Right atrium auricular region (tissue), 2 donors: ENCODE measurements at places on chromosomes 1 and 21. TPM values are rescaled to one million over a fixed set of nuclear protein-coding genes. Genes with fewer than 3 reads are reported as not detected.
A peak's percentile ranks its signal among the peaks of the same experiment; 100 is the strongest.

DNA sequence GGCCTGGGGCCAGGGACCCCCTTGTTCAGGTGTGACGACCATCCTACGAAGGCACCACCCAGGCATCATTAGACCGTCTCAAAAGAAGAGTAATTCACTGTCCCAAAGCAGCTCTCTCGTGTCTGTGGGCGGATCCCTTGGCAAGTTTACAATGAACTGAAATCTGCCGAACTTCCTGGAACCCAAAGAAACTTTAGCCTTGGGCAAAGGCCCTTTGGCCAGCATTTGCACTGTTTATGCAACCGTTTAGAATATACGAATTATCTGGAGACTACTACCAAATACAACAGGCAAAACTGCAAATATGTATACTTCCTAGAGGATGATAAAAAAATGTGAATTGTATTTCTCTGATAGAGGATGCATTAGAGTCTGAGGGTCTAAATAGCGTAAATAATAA, 1.4 kb upstream of the SOD1 start:
- no peak for DNase-seq

GRCh38 chr1:226732856-226733291, 6.2 kb downstream of the ITPKB start:
- no peak for DNase-seq

- no peak for DNase-seq
Observed at GRCh38 chr1:23211955-23212354, 5.3 kb downstream of the HTR1D start.

TBX19 gene
- total RNA-seq = 0.63 TPM

GRCh38 chr1:39799770-39800470, 11.3 kb upstream of the BMP8B start:
- DNase-seq = peak; percentile 62

- no peak for DNase-seq
Observed at GRCh38 chr21:42411197-42411869, 7.6 kb downstream of the UBASH3A start.

FAM43B gene
- total RNA-seq = 1.4 TPM

EXTL1 gene
- 1.4 TPM for total RNA-seq

DIO1 gene
- total RNA-seq = not detected
